ENCODE measurements at places on chromosomes 1 and 21.

- no peak for DNase-seq
Measured at GRCh38 chr1:29389533-29390041, 153.3 kb downstream of the PTPRU start.

DNA sequence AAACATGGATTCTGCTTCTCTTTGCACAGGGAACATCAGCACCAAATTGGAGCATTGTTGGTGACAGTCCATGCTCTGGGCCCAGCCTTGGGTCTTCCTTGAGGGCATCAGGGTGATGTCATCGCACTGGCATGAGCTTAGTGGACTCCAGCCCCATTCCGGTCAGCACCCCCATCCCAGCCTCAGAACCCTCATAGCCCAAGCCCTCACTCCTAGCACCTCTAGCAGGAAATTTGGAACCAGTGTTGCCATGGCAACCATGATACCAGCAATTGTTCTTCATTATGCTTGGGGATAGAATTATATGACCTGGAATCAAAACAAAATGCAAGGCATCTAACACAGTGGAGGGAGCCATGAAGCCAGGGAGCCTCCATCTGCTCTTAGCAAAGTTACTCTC lies 83.1 kb downstream of the VWA5B1 start:
- no peak for DNase-seq

DNA sequence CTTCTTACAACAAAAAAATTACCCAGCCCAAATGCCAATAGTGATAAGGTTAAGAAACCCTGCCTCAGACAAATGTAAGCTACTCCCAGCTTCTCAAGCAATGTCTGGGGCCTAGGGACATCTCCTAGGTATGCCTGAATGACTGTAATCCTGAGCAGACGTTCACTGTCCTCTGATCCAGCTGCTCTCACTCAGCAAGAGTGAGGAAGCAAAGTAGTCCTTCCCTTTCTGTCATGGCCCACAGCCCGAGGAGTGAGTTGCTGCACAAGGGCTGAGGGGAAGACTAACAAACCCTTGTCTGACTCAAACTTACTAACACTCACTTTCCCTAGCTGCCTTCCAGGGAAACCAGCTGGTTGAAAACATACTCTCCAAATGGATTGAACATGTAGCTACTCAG lies 124.9 kb upstream of the TNFSF4 start:
- no peak for DNase-seq

GRCh38 chr1:241518476-241519307 lies 863 bp downstream of the FH start:
- no peak for DNase-seq

- DNase-seq, result no peak
Measured at GRCh38 chr1:3625151-3625907, 514 bp downstream of the TPRG1L start.

DNA sequence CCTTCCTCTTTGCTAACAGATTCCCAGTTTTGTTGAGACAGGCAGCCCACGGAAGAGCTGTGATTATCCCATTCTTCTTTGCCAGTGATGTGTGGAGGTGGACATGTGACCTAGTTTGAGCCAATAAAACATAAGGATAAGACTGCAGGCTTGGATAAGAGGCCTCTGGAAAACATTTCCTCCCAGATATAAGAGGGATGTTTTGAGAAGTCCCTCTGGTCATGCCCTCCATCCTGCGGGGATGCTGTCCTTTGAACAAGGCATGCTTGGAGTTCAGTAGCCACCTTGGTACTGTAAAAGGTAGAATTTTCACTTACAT lies 155.7 kb downstream of the TM2D1 start:
- DNase-seq, result no peak

- DNase-seq, result peak; percentile 34
Measured at GRCh38 chr1:113684153-113684541, 75.1 kb downstream of the PHTF1 start.

- DNase-seq, result no peak
Measured at GRCh38 chr1:216448011-216448510, 24.8 kb upstream of the USH2A start.

DNA sequence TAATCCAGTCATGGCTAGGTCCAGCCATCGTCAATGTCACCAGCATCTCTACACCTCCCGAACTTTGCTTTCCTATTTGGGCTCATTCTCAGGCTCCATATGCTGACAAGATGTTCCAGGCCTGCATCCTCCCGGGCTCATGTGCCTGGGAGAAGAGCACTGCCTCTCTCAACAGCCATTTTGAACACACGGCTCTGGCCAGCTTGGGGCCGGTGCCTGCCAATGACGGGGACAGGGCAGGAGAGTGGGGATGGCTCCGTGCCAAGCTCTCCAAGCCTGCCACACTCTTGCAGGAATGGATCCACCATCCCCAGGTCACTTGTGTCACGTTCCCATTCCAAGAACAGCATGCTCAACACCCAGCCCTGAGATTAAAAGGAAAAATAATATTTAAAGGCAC lies 61.4 kb upstream of the PAX7 start:
- no peak for DNase-seq

DNA sequence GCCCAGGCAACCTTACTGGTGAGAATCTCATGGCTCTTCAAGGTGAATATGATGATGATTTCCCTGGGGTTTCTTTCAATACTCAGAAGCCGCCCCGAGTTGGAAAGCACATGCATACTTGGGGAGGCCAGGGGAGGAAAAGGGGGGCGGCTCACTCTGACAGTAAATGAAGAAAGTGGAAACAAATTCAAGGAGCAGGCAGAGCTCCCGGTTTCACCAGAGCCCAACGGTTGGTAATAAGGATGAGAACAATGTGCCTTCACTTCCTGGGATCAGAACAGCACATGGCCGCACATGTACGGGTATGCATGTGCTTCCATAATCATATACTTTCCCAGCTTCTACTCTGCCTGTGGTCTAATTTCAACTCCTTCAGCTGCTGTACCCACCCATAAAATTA lies 3.8 kb upstream of the ARHGEF2 start:
- no peak for DNase-seq

DNA sequence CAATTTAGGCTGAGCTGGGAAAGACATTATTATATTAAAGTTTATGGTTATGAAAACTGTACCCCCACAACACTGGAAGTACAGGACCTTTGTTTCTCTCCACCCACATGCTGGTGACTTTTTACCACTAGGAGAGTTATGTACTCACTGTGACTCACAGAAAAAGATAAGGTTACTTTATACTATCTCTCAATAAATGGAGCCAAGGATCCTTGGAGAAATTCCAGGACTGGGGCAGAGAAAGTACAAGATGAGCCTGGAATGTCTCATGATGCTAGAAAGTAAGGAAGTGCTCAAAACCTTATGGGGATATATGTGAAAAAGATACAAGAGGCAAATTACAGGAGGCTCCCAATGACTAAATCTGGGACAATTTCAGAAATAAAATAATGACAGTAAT lies 63.9 kb upstream of the C1orf105 start:
- no peak for DNase-seq

- no peak for DNase-seq
Measured at GRCh38 chr21:44818640-44819011, 764 bp upstream of the SUMO3 start.

- no peak for DNase-seq
Measured at GRCh38 chr1:242059976-242060375, 61.1 kb upstream of the MAP1LC3C start.

GRCh38 chr1:112618721-112619517 lies at the start of gene ST7L:
Gene ST7L (minus strand): TSS chr1:112619141. CDS start chr1:112619113, 28 bp downstream.
- DNase-seq, result peak; percentile 89

GRCh38 chr21:39012326-39013230 lies 170.7 kb downstream of the PSMG1 start:
- no peak for DNase-seq

GRCh38 chr1:119903443-119903835 lies 7.1 kb upstream of the ADAM30 start:
- DNase-seq, result no peak

DNA sequence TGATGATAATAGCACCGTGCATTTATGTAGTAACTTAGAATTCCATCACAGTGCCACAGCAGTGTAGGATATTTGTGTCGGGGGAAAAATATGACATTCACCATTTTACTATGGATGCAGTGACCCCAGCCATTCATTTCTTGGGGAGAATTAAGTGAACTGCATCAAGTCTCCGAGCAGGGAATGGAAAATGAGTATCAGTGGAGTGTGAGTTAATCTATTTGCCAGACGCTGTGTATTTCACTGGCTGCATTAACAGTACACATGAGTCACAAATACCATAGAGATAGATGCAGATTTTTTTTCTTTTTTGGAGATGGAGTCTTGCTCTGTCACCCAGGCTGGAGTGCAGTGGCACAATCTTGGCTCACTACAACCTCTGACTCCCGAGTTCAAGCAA lies 33.8 kb upstream of the SLC45A1 start:
- DNase-seq, result no peak

DNA sequence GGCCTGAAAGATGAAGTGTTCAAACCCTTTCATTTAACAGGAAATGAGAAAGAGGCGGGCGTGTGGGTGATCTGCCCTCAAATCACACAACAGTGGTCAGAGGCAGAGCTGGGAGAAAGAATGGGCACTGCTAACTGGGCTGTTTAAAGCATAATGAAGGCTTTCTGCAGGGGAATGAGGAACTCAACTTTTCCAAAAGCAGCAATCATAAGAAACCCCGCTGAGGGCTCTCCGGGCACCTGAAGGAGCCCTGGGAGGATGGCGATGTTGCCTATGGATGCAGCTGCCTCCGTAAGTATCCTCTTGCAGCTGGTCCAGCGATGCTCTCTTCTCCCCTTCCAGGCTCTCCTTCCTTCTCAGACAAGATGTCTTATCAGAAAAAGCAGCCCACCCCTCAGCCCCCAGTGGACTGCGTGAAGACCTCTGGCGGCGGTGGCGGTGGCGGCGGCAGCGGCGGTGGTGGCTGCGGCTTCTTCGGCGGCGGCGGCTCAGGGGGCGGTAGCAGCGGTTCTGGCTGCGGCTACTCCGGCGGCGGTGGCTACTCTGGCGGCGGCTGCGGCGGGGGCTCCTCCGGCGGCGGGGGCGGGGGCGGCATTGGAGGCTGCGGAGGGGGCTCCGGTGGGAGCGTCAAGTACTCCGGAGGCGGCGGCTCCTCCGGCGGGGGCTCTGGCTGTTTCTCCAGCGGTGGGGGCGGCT lies 1.2 kb downstream of the LORICRIN start:
- peak; percentile 26 for DNase-seq

- DNase-seq, result no peak
Measured at GRCh38 chr1:54272772-54273091, 72.8 kb downstream of the MRPL37 start.

GRCh38 chr1:62395291-62395690 lies 41.6 kb upstream of the USP1 start:
- no peak for DNase-seq

DNA sequence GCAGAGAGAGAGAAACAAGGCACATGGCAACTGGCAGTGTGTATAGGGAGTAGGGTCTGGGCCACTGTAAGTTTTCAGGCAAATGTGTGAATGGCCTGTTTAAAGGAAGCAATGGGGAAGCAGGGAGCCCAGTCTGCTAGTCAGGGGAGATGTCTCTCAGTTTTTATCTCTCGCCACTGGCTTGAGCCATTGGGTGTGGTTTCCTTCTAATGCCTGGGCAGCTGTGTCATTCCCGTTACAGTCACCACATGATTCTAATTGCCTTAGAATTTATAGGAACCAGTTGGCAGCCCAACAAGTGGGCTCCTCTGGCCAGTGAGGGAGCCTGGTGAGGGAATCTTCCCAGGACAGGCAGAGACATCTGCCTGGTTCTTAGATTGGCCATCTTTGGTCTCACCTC lies 182.4 kb downstream of the DISC1 start:
- DNase-seq, result peak; percentile 33

GRCh38 chr1:87903242-87903641 lies 574.6 kb downstream of the LMO4 start:
- no peak for DNase-seq

GRCh38 chr1:61322008-61322744 lies 239.8 kb downstream of the NFIA start:
- DNase-seq, result no peak

DNA sequence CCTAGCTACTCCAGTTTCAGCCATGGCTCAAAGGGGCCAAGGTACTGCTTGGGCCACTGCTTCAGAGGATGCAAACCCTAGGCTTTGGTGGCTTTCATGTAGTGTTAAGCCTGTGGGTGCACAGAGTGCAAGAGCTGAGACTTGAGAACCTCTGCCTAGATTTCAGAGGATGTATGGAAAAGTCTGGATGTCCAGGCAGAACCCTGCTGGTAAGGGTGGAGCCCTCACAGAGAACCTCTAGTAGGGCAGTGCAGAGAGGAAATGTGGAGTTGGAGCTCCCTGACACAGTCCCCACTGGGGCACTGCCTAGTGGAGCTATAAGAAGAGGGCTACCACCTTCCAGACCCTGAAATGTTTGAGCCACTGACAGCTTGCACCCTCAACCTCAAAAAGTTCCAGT lies 16.2 kb downstream of the RIIAD1 start:
- no peak for DNase-seq

DNA sequence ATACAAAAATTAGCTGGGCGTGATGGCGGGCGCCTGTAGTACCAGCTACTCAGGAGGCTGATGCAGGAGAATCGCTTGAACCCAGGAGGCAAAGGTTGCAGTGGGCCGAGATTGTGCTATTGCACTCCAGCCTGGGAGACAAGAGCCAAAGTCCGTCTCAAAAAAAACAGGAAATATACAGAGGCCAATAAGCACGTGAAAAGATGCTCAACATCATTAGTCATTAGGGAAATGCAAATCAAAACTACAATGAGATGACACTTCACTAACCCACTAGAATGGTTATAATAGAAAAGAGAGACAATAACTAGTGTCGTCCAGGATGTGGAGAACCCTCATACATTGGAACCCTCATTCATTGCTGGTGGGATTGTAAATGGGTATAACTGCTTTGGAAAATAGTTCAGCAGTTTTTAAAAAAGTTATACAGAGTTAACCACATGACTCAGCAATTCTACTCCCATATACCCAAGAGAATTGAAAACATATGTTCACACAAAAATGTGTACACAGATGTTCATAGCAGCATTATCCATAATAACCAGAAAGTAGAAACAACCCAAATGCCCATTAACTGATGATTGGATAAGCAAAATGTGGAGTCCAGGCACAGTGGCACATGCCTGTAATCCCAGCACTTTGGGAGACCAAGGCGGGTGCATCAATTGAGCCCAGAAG lies 6.4 kb upstream of the E2F2 start:
- DNase-seq, result no peak

DNA sequence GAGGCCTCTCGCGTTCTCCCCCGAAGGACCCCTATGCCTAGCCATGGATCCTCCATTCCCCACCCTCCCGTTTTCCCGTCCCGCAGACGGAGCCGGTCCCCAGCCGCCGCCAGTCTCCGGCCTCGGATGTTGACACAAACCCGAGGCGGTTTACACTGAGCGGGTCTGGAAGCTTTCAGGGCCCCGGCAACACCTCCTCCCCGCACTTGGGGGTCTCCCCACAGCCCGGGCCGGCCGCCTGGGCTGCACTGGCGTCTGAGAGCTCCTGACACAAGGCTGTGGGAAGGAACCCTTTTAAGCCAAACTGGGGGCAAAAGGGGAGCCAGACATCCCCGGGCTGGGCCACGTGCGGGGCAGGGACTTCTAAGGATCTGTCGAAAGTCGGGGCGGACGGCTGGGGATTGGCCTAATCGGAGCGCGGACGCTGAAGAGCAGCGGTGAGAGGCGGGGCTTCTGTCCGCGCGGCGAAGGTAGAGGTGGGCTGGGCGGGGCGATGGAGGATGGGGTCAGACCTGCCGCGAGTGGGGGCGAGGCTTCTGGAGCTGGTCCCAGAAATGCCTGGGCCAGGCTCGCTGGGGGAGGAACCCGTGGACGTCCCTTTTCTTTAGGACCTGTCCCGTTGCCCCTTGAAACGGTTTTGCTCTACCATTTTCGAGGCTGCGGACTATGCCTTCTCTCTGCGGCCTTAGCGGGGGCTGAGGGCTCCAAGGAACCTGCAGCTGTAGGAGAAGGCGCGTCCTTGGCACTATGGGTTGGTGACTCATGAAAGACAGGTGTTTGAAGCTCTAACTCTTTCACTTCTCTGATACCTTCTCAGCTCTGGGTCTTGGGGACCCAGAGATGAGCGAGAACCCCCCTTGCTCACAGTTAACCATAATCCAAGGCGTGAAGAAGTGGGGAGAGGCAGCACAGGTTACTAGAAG lies 1.2 kb upstream of the HPCAL4 start:
- no peak for DNase-seq

Data from right hindlimb (tissue), 1 donor.